ENCODE measurements at places on chromosomes 4 and X. TPM values are rescaled to one million over a fixed set of nuclear protein-coding genes. Genes with fewer than 3 reads are reported as not detected.

DNA sequence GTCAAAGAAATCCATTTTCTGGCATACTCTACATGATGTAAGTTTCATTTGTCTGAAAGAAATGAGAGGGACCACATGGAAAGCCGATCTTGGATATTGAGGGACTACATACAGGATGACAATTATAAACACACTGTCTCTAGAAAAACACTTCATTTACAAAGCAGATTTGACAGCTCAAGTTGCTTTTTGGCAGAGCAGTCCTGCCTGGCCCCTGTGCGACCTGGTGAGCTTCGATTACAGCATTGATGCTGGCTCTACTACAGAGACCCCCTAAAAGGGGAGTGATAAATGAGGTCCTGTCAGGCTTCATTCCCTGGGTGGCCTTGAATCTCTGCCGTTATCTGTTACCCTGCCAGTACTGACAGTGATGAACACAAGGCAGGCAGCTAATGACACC is 215.2 kb upstream of the NOCT start:
- no peak overlapping the region for H3K27ac ChIP-seq
- no peak overlapping the region for H3K4me3 ChIP-seq
- peaks cover 5% of the 10 kb centered on the region for H3K4me1 ChIP-seq
- no peak for DNase-seq

DNA sequence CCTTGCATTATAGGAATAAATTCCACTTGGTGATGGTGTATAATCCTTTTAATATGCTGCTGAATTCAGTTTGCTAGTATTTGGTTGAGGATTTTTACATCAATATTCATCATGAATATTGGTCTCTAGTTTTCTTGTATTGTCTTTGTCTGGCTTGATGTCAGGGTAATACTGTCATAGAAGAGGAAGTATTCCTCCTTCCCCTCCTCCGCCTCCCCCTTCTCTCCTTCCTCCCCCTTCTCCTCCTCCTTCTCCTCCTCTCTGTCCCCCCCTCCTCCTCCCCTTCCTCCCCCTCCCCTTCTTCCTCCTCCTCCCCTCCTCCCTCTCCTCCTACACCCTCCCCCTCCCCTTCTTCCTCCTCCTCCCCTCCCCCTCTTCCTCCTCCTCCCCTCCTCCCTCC is 65.8 kb downstream of the RGS12 start:
- no peak overlapping the region for H3K27ac ChIP-seq
- no peaks in the 10 kb centered on the region for H3K27me3 ChIP-seq
- H3K36me3 ChIP-seq, result no peaks in the 10 kb centered on the region
- no peaks in the 10 kb centered on the region for H3K4me1 ChIP-seq
- H3K4me3 ChIP-seq, result no peak overlapping the region
- no peak for DNase-seq

DNA sequence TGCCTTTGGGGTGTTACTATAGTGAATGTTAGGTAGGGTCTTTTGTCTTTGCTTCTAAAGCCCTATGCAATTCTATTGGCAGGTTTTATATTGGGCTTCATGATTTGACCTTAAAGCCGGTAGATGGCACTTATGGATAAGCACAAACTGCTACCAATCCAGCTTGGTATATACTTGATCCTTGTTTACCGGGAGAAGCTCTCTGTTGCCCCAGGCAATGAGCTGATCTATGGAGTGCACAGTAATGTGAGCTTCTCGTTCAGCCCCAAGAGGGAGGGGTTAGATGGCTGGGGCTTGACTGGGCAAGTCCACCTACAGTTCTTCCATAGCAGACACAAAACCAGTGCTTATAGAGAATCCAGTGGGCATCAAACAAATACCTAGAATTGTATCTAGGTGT is 287.2 kb upstream of the CT83 start:
- H3K4me3 ChIP-seq, result no peak overlapping the region
- no peak for DNase-seq
- no peaks in the 10 kb centered on the region for H3K4me1 ChIP-seq

DNA sequence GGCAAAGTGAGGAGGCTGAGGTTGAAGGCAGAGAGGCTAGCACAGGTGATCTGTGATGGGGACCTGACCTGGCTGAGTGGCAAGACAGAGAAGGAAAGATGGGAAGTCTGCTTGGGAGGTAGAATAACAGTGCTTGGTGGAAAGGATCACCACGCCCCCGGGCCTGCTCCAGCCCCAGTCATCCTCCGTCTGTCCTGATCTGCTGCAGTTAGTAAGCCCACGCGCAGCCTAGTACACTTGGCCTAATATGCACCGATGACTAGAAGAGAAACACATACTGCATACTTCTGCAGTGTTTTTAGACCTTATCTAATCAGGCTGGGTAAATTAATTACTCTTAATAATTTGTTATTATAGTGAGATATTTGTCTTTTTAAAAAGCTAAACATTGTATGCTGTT is 103.7 kb upstream of the KLF3 start:
- DNase-seq, result no peak
- no peaks in the 10 kb centered on the region for H3K36me3 ChIP-seq
- H3K4me1 ChIP-seq, result peaks cover 12% of the 10 kb centered on the region

DNA sequence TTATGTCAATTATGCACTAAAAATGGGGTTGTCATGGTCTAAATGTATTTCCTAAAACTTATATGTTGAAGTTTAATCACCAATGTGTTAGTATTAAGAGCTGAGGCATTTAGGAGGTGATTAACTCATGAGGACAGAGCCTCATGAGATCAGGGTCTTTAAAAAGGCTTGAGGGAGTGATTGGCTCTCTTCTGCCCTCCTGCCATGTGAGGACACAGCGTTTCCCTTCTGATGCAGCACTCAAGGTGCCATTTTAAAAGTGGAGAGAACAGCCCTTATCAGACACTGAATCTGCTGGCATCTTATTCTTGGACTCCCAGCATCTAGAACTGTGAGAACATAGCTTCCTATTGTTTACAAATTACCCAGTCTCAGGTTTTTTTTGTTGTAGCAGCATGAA is 581.7 kb downstream of the KCNIP4 start:
- H3K4me3 ChIP-seq, result no peak overlapping the region
- H3K27ac ChIP-seq, result no peak overlapping the region
- H3K36me3 ChIP-seq, result no peaks in the 10 kb centered on the region
- H3K4me1 ChIP-seq, result no peaks in the 10 kb centered on the region
- no peak for DNase-seq
- H3K27me3 ChIP-seq, result no peaks in the 10 kb centered on the region

DNA sequence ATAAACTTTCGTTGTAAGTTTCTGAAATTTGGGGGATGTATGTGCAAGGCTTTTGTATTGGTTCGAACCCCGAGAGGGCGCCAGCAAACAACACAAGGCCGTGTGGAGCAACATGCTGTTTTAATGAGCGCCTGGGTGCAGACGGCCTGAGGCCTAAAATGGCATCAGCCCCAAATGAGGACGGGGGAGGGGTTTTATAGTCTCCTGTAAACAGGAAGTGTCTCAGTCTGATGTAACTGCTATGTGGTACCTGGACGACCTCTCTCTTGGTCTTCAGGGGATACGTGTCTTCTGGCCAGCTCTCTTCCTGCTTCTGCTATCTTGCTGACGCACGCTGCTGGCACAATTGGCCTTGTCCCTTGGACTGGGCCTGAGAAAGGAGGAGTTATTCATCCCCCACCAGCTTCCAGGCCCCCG is 1348.0 kb downstream of the ADGRL3 start:
- peak; percentile 39 for DNase-seq
- no peak overlapping the region for H3K27ac ChIP-seq
- no peaks in the 10 kb centered on the region for H3K27me3 ChIP-seq
- H3K4me3 ChIP-seq, result no peak overlapping the region
- peaks cover 9% of the 10 kb centered on the region for H3K4me1 ChIP-seq

DNA sequence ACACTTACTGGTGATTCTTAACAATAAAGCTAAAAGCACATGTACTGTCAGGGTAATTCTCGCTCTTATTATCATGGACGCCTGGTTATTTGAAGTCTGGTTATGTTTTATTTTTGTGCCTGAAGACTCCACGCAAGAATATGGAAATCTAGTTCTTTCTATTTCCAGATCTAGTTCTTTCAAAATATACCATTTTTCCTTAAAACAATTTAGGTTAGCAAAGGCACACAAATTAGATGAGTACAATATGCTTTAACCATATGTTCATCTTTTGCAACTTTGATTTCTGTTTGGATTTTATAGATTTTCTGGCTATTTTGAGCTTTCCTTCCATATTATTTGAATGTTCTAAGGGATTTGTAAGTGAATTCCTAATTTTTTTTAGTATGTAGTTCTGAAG is 1783.1 kb downstream of the PCDH7 start:
- no peaks in the 10 kb centered on the region for H3K27me3 ChIP-seq
- no peak overlapping the region for H3K4me3 ChIP-seq
- no peak overlapping the region for H3K27ac ChIP-seq
- H3K4me1 ChIP-seq, result no peaks in the 10 kb centered on the region
- no peaks in the 10 kb centered on the region for H3K36me3 ChIP-seq

DNA sequence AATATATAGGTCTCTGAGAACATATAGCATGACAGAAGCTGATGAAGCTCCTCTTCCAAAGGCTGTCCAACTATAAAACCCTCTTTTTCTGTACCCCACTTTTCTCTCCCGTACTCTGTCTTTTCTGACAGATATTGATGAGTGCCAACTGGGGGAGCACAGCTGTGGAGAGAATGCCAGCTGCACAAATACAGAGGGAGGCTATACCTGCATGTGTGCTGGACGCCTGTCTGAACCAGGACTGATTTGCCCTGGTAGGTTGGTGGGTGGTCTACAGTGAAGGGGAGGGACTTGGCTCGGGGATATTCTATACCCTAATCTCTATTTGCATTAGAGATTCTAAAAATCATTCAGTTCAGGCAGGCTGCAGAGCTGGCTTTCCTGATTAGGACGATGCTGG is 80.4 kb downstream of the EGF start:
- H3K27ac ChIP-seq, result no peak overlapping the region
- H3K4me3 ChIP-seq, result no peak overlapping the region
- no peaks in the 10 kb centered on the region for H3K4me1 ChIP-seq
- no peak for DNase-seq
- no peaks in the 10 kb centered on the region for H3K36me3 ChIP-seq

DNA sequence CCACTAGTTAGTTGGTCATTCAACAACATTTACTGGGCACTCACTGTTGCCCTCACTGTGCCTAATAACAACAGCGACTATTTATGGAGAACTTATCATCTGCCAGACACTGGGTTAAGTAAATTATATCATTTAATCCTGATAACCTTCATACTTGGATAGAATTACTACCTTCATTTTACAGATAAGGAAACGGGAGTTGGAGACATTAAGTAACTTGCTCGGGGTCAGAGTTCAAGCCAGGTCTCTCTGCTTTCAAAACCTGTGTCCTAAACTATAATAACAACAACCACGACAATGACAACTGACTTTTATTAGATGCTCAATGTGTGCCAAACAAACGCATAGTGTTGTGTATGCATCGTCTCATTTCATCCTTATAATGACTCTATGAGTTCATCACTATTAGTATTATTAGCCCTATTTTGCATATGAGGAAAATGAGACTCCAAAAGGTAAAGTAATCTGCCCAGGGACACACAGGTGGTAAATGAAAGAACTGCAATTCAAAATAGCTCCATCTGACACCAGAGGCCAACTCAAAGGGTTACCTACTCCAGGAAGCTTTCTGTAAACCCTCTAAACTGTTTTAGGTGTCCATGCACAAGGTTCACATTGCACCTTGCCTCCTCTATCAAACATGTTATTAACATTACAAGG is 98.4 kb upstream of the ACSL4 start:
- peak overlapping the region; percentile 59 for H3K27ac ChIP-seq
- peaks cover 6% of the 10 kb centered on the region for H3K4me1 ChIP-seq
- no peaks in the 10 kb centered on the region for H3K27me3 ChIP-seq
- H3K4me3 ChIP-seq, result no peak overlapping the region
- H3K36me3 ChIP-seq, result no peaks in the 10 kb centered on the region

- H3K27ac ChIP-seq, result no peak overlapping the region
- no peaks in the 10 kb centered on the region for H3K4me1 ChIP-seq
- no peak for DNase-seq
- no peaks in the 10 kb centered on the region for H3K36me3 ChIP-seq
- no peak overlapping the region for H3K4me3 ChIP-seq
Measured at GRCh38 chr4:117137145-117137544, 51.8 kb upstream of the TRAM1L1 start.

GRCh38 chr4:185149392-185149791 is 6.3 kb downstream of the SLC25A4 start:
- no peaks in the 10 kb centered on the region for H3K27me3 ChIP-seq
- DNase-seq, result no peak
- peaks cover 18% of the 10 kb centered on the region for H3K36me3 ChIP-seq
- no peak overlapping the region for H3K4me3 ChIP-seq
- H3K27ac ChIP-seq, result no peak overlapping the region
- peaks cover 6% of the 10 kb centered on the region for H3K4me1 ChIP-seq

DNA sequence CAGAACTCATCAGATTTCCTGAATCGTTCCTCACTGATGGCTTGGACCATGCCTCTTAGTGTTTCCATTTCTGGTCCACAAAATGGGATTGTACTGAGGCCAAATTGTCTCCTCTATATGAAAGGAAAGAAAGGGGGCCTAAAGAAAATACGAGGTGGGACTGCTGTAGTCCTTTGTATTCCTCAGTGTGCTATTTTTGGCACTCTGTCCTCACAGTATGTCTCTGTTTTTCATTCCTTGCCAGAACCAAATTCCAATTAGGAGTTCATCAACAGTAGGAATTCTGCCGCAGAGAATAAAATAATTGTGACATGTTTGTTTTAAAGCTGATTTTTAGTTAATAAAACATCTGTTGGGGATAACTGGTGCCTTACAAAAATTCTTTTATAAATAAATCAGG is 515.7 kb downstream of the SMARCA1 start:
- H3K36me3 ChIP-seq, result no peaks in the 10 kb centered on the region
- no peak overlapping the region for H3K27ac ChIP-seq
- no peaks in the 10 kb centered on the region for H3K27me3 ChIP-seq
- no peaks in the 10 kb centered on the region for H3K4me1 ChIP-seq
- no peak for DNase-seq
- no peak overlapping the region for H3K4me3 ChIP-seq

- DNase-seq, result no peak
- H3K27me3 ChIP-seq, result no peaks in the 10 kb centered on the region
- H3K4me1 ChIP-seq, result no peaks in the 10 kb centered on the region
- H3K4me3 ChIP-seq, result no peak overlapping the region
- no peaks in the 10 kb centered on the region for H3K36me3 ChIP-seq
Measured at GRCh38 chr4:101078950-101079349, 268.4 kb downstream of the PPP3CA start.

DNA sequence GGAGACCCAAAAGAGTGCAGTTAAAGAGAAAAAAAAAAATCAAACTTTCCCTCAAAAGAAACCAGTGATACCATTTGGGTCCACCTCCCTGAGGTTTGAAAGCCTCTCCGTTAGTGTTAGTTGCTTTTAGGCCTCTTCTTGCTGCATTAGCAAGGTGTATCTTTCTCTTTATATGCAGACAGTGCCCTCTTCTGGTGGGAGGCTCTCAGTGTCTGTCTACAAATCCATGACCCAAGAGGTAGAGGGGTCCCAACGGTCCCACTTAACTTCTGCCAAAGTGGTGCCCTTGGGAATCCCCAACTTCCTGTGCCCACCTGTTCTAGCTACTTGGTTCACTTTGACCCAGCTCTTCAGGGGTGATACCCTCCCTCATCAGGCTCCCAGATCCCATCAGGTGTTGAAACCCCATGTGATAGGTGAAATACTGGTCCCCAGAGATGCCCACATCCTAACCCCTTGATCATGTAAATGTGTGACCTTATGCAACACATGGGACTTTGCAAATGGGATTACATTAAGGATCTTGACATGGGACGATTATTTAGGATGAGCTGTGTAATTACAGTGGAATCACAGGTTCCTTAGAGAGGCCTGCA is 63.7 kb upstream of the CD99 start:
- peaks cover 58% of the 10 kb centered on the region for H3K36me3 ChIP-seq
- no peaks in the 10 kb centered on the region for H3K27me3 ChIP-seq
- DNase-seq, result no peak
- no peak overlapping the region for H3K27ac ChIP-seq

NPNT gene
- 163 TPM for polyA plus RNA-seq

LYAR gene
- polyA plus RNA-seq, result 16.8 TPM

PDE6B gene
- polyA plus RNA-seq, result 27.1 TPM

CXCL8 gene
- 0.78 TPM for polyA plus RNA-seq

TRAPPC2 gene
- polyA plus RNA-seq, result 14.5 TPM

SH3BP2 gene
- 45.9 TPM for polyA plus RNA-seq

CORIN gene
- 0.42 TPM for polyA plus RNA-seq

ARHGEF6 gene
- polyA plus RNA-seq, result 8.7 TPM

ARAP2 gene
- 13.6 TPM for polyA plus RNA-seq

SULT1B1 gene
- 118 TPM for polyA plus RNA-seq

All from large intestine (tissue), 12 donors.